ENCODE measurements at places on chromosomes 1 and 21.

DNA sequence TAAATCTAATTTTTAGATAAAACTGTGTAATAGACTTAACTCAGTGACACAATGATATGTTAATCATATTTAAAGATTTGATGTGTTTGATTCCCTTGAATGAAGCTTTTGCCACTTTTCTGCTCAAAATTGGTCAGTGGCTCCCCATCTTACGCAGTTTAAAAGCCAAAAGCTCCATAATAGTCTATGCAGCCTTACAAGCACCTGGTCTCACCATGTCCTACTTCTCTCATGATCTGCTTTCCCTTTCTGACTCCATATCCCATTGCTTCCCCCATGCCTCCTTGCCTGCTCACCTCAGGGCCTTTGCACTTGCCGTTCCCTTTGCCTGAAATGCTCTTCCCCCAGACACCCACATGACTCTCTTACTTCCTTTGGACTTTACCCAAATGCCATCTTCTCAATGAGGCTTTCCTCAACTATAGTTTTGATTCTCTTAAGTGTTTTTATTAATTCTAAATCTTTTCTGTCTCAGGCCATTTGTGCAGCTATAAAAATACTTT is 1.9 kb downstream of the ZBTB8A start:
- DNase-seq, result no peak

DNA sequence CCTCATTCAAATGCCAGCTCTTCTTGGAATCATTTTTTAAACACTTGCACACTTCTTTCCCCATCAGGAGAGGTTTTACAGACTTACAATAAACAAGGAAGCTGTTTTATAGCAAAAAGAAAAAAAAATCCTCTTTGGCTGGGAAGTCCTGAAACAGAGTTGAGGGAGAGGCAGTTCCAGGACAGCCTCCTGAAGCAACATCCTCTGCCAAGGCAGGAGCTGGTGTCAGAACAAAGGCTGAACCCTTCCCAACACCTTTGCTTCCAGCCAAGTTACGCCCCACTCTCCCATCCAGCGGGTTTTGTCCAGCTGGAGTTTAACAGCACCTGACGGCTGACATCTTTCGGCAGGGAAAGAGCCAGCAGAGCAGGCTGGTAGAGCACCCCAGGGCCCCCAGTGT is 287.8 kb downstream of the RRAGC start:
- DNase-seq, result no peak

GRCh38 chr21:33206771-33207281 is 22.9 kb upstream of the IFNAR2 start:
- DNase-seq, result no peak

DNA sequence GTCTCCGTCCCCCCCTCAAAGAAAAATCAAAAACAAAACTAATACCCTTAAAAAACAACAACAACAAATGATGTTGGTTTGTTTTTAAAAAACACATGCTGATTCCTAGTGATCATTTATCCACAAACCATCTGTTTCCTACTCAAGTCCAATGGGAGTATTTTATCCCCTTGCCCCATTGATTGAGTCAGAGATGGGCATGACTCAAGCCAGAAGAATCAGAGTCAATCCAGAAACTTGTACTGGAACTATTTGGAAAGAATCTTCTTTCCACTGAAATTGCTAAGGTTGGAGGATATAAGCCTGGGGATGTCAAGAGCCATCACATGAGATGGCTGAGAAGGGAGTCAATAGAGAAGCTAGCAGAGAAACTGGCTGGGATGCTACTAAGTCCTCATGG is 176.4 kb downstream of the MIS18A start:
- no peak for DNase-seq

- no peak for DNase-seq
Measured at GRCh38 chr1:9904596-9904995, 5.5 kb downstream of the CTNNBIP1 start.

DNA sequence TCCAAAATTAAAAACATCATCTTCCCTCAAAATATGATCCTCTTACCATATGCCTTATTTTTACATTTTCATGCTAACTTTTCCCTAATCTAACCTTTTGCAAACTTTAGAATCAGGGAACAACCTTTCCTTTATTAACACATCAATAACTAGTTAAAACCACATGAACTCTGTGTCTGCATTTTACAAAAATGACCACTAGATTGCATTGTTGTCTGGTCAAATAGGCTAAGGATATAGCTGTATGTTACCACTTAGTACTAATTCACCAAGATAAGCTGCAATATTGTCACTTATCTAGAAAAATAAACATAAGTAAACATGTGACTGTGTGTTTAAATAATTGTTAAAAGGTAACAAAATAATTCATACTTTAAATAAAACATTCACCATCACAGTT is 82.3 kb downstream of the DENND1B start:
- DNase-seq, result no peak

DNA sequence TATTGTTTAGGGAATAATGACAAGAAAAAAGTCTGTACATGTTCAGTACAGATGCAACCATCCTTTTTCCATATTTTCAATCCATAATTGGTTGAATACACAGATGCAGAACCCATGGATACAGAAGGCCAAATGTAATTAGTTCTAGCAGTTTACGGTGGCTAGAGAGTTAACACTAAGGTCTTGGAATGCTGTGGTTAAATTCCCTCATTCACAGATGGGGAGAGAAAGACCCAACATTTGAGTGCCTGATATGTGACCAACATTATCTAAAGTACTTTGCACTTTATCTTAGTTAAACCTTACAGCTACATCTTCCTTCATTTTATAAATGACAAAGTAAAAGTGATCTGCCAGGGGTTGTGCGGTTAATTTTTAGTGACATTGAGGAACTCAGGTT is 5.3 kb downstream of the SCMH1 start:
- DNase-seq, result no peak

DNA sequence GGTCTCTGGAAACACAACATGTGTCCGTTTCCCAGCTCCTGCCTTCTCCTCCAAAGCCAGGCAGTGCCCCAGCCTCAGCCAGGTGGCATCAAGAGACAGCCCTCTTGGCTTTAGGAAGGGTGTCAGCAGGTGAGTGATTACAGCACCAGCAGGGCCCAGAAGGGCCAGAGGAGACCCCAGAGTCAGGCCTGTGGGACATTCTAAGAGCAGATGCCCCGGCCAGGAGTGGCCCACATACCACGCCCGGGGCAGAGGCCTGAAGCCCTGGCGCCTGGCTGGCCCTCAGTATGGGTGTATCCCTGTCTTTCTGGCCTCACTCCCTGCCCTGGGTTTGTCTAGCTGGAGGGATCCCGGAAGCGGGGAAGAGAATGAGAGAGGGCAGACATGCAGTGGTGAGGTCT is 109.2 kb downstream of the CASZ1 start:
- DNase-seq, result no peak

All from activated T-helper 1 cell treated with Interleukin-2 at 50 U/mL for 16 hours (primary cell).